Occipital lobe (tissue), 3 donors: ENCODE measurements at places on chromosomes 1 and 21.
A peak's percentile ranks its signal among the peaks of the same experiment; 100 is the strongest.

- DNase-seq, result no peak
These were observed 60.6 kb downstream of the NFIA start for GRCh38 chr1:61142726-61143500.

DNA sequence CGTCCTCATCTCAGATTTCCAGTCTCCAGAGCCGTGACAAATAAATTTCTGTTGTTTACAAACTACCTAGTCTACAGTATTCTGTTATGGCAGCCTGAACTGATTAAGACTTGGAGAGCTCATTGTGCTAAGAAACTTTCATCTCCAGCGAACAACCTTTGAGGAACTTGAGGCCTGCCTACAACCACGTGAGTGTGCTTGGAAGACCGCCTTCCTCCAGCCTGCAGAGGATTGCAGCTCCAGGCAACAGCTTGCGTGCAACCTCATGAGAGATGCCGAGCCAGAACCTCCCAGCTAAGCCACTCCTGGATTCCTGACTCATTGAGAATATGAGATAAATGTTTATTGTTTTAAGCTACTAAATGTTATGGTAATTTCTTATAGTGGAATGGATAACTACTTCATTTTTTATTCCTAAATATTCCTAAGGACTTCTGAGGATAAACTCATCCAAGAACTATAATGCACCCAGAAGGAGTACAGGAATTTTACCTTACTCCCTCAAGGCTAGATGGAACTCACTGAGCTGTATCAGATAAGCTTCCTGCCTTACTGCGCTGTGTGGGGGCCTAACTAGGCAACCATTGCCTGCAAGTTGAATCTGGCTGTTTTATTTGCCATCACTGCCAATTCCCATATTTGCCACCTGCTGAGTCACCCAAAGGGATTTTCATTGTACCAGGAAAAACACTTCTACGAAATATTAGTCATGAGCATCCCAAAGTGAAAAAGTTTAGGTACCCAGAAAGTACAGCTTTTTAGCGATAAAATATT, 17.6 kb downstream of the FAM177B start:
- peak; percentile 17 for DNase-seq

DNA sequence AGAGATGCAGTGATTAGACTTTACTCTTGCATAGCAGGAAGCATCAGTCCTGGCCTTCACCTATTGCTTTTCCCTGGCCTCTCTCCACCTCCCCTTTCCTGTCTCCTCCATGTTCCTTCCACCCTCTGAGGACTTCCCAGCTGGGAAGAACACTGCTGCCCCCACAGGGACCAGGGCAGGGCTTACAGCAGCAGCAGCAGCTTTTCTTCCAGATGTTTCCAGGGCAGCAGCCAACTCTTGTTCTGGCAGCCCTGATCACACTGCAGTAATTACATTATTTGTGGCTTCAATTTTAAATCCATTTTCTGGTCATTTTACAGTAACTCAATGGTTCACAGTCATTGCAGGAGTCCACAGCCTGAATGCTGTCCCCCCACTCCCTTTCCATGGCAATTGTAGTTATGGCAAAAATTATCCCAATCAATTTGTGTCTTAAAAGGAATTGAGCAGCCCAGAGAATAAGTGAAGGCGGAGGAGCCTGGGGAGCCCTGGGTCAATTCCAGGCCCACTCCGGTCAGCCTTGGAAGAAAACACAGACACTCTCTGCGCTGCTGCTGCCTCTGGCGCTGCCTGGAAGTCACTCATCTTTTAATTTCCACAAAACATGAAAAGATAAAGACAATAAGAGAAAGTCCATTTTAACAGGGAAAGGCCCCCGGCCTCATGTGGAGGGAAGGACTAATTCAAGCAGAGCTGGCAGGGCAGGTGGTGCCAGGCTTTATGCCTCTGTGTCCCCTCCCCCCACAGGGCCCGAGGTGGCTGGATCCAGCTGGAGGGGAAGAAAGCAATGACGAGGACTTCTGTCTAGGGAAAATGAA, 148.6 kb downstream of the GRIK3 start:
- no peak for DNase-seq

- peak; percentile 79 for DNase-seq
These were observed at the start of gene CHRNB2 for GRCh38 chr1:154567386-154568156. Gene CHRNB2, plus strand, starts transcription at chr1:154567778. Its CDS starts 267 bp downstream, at chr1:154568045.

DNA sequence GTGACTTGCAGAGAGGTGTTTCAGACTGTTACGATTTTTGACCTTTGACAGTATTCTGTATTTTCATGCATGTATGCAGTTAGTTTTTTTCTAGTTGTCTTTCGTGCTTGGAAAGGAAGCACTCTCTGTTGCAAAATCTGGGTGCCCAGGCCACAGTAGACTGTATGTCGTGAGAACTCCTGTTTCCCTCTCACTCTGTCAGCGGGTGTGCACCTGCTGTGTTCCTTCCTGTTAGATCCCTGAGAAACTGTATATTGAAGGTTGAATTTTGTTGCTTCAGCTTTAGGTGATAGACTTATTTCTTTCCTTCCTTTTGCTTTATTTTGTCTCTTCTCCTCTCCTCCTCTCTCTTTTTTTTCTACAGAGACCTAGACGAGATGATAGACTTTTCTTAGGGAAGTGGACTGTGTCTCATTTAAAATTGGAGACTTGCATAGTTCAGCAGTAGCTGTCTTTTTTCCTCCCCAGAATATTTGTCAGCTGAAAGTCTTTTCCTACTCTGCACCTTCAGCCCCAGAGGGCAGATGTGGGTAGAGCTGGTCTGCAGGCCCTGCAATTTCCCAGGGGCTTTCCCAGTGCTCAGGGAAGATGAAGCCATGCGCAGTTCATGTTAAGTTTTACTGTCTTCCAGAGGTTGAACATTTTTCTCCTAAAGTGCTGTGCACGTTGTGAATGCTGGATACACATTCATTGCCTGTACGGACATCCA, 1.4 kb downstream of the TRAPPC10 start:
- no peak for DNase-seq

DNA sequence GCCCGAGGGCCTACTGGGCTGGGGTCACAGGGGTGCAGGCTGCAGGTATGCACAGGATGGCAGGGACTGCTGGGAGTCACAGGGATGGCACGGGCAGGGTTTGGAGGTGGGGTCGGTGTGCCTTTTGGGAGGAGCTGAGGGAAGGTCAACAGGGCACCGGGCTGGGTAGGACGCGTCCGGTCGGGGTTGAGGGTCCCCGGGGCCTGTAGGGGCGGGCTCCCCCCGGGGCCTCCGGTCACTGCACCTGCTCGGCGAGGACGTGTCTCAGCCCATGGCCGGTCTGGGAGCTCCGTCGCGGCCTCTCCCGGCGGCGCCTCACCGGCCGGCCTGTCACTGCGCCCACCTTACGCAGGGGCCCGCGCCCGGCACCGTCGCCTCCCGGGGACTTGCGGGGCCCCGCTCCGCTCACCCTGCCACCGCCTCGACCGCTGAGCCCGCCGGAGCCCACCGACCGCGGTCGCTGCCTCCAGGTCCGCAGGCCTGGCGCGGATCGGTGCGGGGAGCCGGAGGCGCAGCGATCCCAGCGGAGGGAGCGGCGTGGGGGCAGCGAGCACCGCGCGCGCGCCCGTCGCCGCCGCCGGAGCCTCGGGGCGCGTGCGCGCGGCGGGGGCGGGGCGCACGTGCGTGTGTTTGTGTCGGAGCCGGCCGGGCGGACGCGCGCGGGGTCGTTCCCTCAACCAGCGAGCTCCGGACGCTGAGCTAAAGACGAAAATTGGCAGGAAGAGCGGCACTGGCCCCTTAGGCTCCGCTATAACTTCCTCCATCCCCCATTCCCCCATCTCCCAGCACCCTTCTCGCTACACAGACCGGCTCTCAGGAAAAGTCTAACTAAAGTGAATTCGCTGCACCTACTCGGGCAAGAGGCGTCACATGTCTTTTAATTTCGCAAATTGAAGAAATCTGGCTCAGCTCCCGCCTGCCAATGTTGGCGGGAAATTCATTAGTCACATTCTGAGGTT, at the start of gene AMIGO1:
TSS of gene AMIGO1 (minus strand) at position 552 of the 959 bp plus-strand sequence. CDS start 815 bp downstream, outside the sequence.
- no peak for DNase-seq

- DNase-seq, result no peak
These were observed 42.5 kb upstream of the GPR52 start for GRCh38 chr1:174405219-174405618.

DNA sequence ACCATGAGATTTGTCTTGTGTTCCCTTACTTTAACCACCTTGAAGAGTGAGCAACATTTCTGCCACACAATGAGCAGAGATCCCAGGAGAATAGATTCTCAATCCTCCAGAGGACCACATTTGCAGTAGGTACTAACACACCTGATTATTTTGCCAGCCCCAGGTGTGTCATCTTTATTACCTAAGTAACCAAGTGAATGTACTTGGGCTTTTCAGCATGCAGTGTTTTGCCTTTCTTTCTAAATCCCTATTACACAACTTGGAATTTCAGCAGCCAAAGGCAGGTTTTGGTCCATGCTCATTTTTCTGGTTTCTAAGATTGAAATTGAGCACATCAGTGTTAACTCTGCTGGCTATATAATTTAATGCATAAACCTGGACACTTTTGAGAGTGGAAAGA, 43.2 kb upstream of the ST6GALNAC5 start:
- no peak for DNase-seq

- no peak for DNase-seq
These were observed 452.6 kb upstream of the CAMK1G start for GRCh38 chr1:209130886-209131285.

GRCh38 chr21:43308815-43309283, 118.1 kb downstream of the SIK1 start:
- no peak for DNase-seq

DNA sequence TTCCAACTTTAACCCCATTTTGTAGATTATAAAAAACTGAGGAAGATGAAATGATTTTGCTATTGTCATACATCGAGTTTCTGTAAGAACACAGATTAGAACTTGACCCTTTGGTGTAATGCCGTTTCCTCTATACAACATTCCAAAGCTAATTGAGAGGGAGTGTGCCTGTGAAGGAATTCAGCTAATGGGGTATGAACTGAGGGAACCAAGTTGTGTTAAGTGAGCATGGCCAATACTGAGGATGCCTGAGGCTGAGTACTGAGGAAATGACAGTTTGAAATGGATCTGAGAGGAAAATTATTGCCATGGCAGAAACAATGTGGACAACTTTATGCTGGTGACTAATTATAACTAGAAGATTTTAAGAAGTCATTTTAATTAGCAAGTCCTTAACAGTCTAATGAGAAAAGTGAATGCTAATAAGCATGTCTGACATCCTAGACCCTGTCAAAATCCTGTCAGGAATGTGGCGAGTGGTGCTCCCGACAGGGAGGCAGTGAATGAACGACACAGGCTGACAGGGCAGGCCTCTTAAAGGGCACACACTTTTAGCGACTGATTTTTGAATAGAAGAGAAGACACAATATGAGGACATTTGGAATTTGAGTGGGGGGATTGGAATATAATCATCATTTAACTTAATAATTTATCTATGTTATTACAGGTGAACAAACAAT, 262.5 kb downstream of the HLX start:
- DNase-seq, result no peak

- no peak for DNase-seq
These were observed 1.0 kb upstream of the PDZK1IP1 start for GRCh38 chr1:47190857-47191256.

- no peak for DNase-seq
These were observed 123.5 kb downstream of the KIAA0319L start for GRCh38 chr1:35433714-35434113.

DNA sequence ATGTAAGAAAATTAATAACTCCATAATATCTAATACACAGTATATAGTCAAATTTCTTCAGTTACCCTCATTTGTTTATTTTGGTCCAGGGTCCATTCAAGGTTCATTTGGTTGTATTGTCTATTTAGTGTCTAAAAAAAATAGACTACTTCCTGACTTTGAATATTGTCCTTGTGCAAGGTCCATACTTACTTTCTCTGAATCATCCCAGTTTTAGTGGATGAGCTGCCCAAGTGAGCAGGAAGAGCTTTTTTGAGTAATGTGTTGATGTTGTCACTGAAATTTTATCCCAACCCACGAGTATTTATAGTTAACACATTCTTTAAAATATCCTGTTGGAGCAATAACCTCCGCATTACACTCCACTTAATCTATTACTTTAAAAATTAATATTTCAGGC, 45.6 kb upstream of the FASLG start:
- DNase-seq, result no peak

DNA sequence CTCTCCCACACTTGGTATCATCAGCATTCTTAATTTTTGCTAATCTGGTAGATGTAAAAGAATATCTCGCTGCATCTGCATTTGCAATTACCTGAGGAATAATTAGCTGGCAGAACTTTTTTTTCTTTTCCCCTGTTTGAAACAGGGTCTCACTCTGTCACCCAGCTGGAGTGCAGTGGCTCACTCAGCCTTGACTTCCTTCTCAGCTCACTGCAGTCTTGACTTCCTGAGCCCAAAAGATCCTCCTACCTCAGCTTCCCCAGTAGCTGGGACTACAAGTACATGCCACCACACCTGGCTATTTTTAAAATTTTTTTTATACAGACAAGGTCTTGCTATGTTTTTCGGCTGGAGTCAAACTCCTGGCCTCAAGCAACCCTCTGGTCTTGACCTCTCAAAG, 35.4 kb upstream of the ENAH start:
- no peak for DNase-seq

- no peak for DNase-seq
These were observed 104.7 kb downstream of the HIVEP3 start for GRCh38 chr1:41813755-41814745.

- DNase-seq, result no peak
These were observed 78.0 kb downstream of the CD247 start for GRCh38 chr1:167440345-167440744.

GRCh38 chr1:87213135-87213515, 115.6 kb upstream of the LMO4 start:
- DNase-seq, result no peak

GRCh38 chr1:246537887-246538286, 28.2 kb downstream of the TFB2M start:
- no peak for DNase-seq

GRCh38 chr1:151829352-151830046, 2.1 kb downstream of the RORC start:
- no peak for DNase-seq

- DNase-seq, result no peak
These were observed 589 bp downstream of the ZNF684 start for GRCh38 chr1:40532062-40532389.

- DNase-seq, result no peak
These were observed 50.1 kb upstream of the ERRFI1 start for GRCh38 chr1:8076176-8076575.

- DNase-seq, result no peak
These were observed 39.5 kb downstream of the TRIM11 start for GRCh38 chr1:228366866-228367741.

- no peak for DNase-seq
These were observed 39.0 kb downstream of the DPT start for GRCh38 chr1:168689726-168690602.

GRCh38 chr1:82848043-82848442, 1047.3 kb downstream of the ADGRL2 start:
- no peak for DNase-seq

- no peak for DNase-seq
These were observed 55.6 kb downstream of the USP24 start for GRCh38 chr1:55159571-55159970.

GRCh38 chr1:92443893-92444292, 42.8 kb downstream of the GFI1 start:
- no peak for DNase-seq

- no peak for DNase-seq
These were observed 2.1 kb upstream of the SSX2IP start for GRCh38 chr1:84692391-84692790.

- DNase-seq, result no peak
These were observed 54.1 kb downstream of the PALMD start for GRCh38 chr1:99700020-99700419.

GRCh38 chr1:19643602-19644394, at the start of gene NBL1:
Gene NBL1, plus strand, starts transcription at chr1:19644311. Its CDS starts 10,720 bp downstream, at chr1:19655031.
- DNase-seq, result no peak

GRCh38 chr1:30447080-30447479, 276.3 kb downstream of the MATN1 start:
- no peak for DNase-seq

- no peak for DNase-seq
These were observed 5.6 kb downstream of the MCOLN2 start for GRCh38 chr1:84991097-84991920.
